Daoy (cell line): ENCODE measurements at places on chromosomes 4 and X. TPM values are rescaled to one million over a fixed set of nuclear protein-coding genes. Genes with fewer than 3 reads are reported as not detected.

DNA sequence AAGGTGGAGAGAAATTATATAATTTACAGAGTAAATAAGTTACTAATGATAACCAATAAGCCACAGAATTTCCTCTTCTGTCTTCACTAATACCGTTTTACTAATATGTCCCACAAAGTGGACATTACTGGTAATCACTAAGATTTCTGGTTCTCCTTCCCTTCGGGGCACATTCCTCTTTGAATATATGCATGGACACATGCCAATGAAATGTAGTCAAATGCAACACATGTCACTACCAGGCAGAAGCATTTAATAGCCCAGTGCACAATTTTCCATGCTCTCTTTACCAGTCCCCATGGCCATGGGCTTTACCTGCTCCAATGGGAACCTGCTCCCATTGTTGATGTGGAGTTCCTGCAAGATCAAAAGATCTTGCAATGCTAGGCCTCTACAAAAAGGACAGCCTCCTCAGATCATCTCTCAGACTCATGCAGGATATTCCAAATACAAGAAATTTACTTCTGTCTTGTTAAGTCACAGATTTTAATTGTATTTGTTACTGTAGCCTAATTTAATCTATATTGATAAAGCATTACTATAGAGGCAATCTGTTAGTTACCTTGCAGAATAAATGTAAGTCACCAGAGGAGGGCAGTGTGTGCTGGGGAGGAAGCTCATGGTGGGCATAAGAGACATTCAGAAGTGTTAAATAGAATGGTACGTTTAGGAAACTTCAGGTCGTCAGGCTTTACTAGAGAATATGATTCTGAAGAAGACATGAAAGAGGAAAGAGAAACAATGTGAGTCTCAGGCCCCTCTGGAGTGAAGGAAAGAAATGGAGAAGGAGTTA lies 37.1 kb upstream of the INPP4B start:
- DNase-seq, result no peak

DNA sequence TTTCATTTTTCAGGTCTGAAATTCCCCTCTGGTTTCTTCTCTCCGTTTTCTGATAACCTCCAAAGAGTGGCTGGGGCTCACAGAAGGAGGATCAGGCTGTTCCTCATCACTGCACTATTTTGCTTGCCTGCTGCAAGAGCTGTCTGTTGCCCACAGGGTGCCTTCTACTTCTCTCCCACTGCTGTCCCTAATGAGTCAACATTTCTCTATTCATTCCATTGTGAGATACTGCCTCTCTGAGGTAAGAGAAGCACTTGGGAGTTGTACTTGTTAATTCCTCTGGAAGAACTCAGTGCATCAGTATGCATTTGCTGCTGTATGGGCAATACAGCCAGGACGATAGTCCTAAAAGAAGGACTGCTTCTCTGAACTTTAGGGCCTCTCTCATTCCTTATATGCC lies 34.8 kb downstream of the CT47B1 start:
- DNase-seq, result peak; percentile 13

DNA sequence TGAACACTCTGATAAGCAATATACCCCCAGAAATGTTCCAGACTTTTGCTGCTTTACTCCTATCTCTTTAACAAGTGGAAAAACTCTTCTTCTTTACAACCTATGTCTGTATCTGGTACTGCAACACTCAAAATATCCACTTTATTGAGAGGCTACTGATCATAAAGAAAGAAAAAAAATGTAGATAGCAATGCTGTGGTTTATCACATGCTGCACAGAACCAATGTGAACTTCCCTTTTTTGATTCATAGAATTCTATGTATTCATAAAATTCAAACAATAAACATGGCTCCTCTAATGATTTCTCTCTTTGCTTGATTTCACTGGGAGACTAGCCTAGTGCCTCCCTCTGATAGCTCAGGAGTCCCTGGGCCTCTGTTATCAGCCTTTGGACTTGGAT lies 223.5 kb downstream of the ZNF674 start:
- no peak for DNase-seq

DNA sequence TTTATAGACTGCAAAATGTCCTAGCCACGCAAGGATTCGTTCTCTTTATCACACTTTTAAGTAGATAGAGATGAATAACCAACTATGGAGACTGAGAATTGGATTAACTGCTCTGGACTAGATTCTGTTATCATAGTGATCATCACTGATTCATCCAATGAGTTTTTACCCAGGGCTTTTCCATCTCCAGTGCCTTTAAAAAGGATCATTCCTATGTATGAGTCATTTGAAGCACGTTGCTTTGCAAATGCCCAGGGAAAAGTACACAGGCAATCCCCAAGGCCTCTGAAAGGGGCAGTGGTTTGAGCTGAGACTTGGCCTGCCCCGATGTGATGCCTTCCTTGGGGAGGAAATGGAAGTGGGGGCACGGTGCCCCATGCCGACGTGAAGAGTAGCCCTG lies 122.7 kb upstream of the PSAPL1 start:
- DNase-seq, result peak; percentile 67

GRCh38 chrX:8090906-8091305 lies 80.2 kb downstream of the VCX2 start:
- no peak for DNase-seq

DNA sequence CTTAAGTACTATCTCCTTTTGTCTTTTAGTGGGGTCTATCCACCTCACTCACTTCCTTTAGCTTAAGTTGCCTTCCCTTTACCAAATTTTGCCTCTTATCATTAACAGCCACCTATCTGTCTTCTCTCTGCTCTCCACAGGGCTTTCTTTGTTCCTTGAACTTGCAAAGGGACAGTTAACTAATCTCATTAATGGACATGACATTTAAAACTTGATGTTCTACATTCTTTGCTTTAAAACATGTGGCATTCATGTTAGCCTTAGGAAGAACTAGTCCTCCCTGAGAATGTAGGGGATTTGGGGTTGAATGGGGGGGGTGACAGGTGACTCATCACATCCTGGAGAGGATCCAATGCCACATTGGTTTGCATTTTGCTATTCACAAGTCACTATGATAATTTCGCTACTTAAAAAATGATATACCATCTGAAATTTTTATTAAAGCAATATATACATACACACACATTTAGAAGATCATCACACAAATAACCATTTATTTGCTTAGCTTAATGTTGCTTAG lies 41.0 kb upstream of the DMD start:
- peak; percentile 12 for DNase-seq

GRCh38 chr4:3311095-3311372 lies 18.2 kb downstream of the RGS12 start:
- no peak for DNase-seq

DNA sequence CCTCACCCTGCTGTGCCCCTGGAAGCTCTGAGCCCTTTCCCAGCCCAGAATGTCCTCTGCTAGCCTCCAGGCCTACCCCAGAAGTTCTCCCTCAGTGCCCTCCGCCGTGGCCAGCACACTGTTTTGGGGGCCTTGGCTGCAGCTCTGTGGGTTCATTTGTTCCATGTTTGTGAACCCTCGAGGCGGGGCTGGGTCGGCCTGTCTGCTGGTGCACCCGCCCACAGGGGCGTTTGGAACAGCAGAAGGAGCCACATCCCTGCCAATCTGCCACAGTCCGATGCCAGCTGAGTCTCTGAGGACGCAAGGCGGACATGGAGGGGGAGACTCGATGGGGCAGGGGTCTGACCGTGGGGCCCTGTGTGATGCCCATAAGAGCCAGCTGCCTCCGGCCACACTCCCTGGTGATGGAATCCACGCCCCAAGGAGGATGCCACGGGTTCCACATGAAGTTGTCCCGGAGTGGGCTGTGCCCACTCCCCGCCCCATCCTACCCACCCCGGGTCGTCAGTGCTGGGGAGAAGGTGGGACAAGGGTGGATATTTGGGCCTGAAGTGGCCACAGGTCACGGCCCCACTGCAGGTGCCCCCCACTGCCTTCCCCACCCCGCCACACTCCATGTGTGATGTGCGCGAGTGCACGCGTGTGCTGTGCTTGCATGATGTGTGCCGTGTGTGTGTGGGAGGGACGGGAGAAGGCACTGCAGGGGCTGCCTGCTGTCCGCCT lies 7.1 kb downstream of the ATP5ME start:
- no peak for DNase-seq

GRCh38 chr4:174324725-174325124 lies 41.0 kb downstream of the CEP44 start:
- DNase-seq, result peak; percentile 21

DNA sequence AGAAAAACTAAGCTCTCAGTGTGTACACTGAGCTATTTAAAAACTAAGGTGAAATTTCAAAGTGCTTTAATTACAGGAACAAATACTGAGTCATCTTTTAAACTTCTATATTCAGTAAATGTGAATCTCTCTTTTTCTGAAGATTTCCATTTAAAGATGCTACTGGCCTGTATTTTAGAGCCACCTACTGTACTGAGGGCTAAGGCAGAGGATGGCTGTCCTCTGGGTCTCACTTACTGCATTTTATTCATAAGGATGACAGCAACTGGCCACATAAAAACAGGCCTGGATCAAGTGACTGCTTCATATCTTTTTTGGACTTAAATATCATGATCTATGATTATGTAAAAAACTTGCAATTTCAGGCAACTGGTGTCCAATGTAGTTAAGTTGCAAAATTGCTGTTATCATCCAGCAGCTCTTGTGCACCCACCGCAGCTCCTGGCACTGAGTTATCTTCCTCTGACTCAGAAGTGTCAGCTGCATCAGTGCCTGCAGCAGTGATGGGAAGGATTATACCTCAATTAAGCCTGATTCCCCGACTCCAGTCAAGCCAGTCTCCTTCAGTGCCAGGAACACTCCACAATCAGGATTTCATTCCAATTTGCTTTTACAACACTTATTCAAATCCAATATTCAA lies 1073.7 kb downstream of the PDHA2 start:
- DNase-seq, result no peak

DNA sequence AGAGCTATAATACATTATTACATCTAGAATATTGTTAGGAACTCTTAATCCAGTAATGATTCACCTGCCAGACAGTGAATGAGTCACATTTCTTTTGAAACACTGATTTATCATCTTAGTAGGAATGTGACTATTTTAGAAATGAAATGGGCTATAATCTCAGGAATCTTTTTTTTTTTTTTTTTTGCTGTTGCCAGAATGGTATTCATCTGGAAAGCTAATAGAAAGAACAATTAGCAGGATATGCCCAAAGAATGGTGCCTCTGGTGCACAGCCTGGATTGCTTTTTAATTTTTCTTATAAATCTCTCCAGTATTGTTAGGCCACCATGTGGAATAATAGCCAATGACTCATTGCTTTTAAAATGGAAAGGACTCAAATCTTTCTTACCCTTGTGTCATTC lies 181.1 kb upstream of the SMIM31 start:
- DNase-seq, result no peak

DNA sequence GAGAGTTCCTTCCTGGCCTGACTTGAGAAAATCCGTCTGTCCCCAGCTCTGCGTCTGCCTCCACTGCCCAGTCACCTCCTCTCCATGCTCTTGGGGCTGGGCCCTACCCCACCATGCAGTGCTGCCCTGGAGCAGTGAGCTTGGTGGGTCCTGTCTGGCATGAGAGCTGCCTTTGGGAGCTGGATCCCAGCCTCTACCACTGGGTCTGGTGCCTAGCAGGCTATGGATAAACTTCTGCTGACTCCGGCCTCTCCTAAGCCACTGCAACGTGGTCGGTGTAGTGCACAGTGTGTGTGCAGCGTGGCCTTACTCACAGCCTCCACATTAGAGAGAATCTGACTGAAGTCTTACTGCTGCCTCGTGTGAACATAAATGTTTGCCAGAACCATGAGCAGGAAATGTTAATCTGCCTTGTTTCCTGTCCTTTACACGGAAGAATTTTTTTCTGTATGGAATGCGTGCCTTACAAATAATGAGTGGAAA lies 47.6 kb downstream of the HTT start:
- DNase-seq, result peak; percentile 15

DNA sequence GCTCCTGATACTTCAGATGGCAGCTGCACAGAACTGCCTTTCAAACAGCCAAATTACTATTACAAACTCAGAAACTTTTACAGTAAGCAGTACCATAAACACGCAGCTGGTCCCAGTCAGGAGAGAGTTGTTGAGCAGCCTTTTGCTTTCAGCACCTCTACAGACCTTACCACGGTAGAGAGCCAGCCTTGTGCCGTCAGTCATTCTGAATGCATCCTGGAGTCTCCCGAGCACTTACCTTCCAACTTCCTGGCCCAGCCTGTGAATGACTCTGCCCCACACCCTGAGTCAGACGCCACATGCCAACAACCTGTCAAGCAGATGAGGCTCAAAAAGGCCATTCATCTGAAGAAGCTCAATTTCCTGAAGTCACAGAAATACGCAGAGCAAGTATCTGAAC lies 12.4 kb downstream of the ZBTB49 start:
- DNase-seq, result no peak

GRCh38 chr4:176142253-176142652 lies 53.1 kb downstream of the SPATA4 start:
- DNase-seq, result no peak

- DNase-seq, result no peak
Observed at GRCh38 chr4:178347111-178347510, 904.9 kb upstream of the AGA start.

DNA sequence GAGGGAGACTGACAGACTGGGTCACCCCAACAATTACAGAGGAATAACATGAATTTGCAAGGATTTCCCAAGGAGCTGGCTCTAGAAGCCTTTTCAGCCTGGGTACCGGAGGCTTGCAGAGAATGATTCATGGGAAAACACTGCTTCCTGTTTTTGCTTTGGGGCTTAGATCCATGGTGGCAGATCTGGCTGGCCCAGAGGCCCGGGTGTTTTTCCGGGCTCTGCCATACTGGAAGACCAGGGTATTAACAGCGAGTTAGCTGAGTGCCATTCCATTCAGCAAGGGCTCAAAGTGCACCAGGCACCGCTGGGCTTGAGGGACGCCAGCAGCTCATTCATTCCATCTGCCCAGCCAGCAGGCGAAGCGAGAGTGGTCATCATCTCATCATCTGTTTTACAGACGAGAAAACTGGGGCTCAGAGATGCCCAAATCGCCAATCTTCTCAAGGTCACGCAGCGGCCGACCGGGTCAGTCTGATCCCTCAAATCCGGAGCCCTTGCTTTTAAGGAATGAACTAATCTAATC lies 1.3 kb downstream of the WDR1 start:
- no peak for DNase-seq

DNA sequence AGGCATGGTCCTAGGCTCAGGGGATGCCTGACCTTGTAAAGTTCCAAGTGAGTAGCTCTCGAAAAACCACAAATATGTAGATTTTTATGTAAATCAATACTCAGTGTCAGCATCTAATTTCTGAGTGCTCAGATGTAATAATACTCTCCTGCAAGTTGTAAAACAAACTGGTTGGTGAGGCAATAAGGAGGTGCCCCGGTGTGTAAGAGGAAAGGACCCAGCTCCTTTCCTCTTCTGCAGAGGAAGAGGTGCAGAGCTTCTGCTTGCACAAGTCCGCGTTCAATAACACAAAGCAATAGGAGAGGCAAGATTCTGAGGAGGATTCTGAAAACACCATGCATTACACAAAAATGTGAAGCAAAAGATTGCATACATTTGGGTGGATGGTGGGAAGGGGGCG lies 43.6 kb upstream of the ENPP6 start:
- no peak for DNase-seq

ETDA gene
- total RNA-seq, result not detected in 2 replicates

CSAG3 gene
- 0.21 and 2.2 TPM in 2 replicates for total RNA-seq

BGN gene
- total RNA-seq, result 3.7 and 5.7 TPM in 2 replicates

ARAP2 gene
- total RNA-seq, result 0.97 and 24.1 TPM in 2 replicates

MND1 gene
- total RNA-seq, result 20.3 and 23.7 TPM in 2 replicates

HS3ST1 gene
- total RNA-seq, result not detected in 2 replicates
